Astrocyte (in vitro differentiated cells and primary cell): ENCODE measurements at places on chromosomes 12 and 14. TPM values are rescaled to one million over a fixed set of nuclear protein-coding genes. Genes with fewer than 3 reads are reported as not detected.

DNA sequence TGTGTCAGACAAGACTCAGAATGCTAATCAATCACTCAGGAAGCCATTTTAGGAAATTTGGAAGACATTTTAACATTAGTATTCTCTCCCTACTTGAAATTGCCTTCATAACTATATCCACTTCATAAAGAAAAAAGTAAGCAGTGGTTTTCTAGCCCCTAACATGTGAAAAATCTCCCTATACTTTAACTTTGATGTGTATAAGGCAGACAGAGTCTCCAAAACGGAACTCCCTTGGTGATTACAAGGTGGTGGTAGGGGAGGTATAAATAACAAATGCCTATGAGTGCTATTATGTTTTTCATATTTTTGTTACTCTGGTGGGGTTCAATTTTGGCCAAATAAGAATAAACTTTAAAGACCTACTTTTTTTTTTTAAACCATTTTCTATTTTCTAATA is 300.3 kb downstream of the BTG1 start:
- no peaks in the 10 kb centered on the region for H3K4me1 ChIP-seq
- no peaks in the 10 kb centered on the region for H3K36me3 ChIP-seq
- H3K4me3 ChIP-seq, result no peak overlapping the region
- no peak overlapping the region for H3K27ac ChIP-seq
- DNase-seq, result no peak

DNA sequence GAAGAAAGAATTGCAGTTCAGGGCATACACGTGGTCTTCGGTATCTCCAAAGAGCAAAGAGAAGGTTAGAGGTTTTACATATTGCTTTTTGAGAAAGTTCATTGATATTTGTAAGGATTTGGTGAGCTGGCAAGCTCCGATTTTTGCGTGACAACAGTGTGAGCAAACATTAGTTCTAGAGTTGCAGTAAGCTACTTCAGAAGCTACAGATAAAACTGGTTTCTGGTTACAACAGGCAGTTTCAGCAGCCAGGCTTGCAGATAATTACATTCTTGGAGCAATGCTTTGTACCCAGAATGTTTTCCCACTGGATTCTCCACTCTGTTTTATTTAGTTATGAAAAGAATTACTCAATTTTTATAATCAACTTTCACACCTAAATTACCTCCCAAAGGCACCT is 28.2 kb downstream of the KLRK1 start:
- no peaks in the 10 kb centered on the region for H3K36me3 ChIP-seq
- no peak overlapping the region for H3K27ac ChIP-seq
- no peak overlapping the region for H3K4me3 ChIP-seq
- H3K27me3 ChIP-seq, result no peaks in the 10 kb centered on the region
- peaks cover 34% of the 10 kb centered on the region for H3K4me1 ChIP-seq

DNA sequence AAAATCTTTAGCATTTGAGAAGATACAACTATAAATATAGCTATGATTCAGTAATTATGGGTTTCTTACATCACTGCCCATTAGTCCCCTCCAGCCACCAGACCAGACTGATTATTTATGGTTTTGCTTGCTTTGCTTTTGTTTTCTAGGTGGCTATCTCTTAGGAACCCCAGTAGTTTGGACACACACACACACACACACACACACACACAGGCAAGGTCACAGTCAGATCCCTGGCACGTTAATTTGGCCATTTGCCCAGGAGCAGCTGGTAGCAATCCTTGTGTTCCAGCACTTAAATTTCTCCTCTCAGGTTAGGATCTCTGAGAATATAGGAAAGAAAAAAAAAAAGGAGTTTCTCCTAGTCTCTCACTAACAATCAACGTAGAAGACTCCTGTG is 90.2 kb upstream of the RESF1 start:
- no peak overlapping the region for H3K4me3 ChIP-seq
- H3K36me3 ChIP-seq, result no peaks in the 10 kb centered on the region
- H3K27ac ChIP-seq, result no peak overlapping the region
- no peaks in the 10 kb centered on the region for H3K27me3 ChIP-seq
- H3K4me1 ChIP-seq, result no peaks in the 10 kb centered on the region

DNA sequence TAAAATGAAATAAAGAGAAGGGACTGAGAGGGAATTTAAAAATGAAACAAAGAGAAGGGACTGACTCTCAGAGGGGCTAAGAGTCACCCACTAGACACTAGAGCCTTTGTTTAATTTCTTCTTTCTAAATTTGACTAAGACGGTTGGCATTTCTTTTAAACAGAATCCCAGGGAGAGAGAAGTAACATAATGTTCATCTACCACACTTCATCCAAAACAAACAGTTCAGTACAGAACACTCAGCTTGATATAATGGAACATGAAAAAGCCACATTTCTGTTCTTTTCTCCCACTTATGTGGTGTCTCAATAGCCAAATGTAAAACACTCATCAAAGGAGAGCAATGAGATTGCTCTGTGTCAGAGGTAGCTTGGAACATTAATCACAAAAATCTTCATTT is 10.1 kb upstream of the NT5DC3 start:
- peaks cover 25% of the 10 kb centered on the region for H3K4me1 ChIP-seq
- H3K36me3 ChIP-seq, result no peaks in the 10 kb centered on the region
- no peak overlapping the region for H3K4me3 ChIP-seq
- peak; percentile 72 for DNase-seq
- no peaks in the 10 kb centered on the region for H3K27me3 ChIP-seq
- H3K27ac ChIP-seq, result peak overlapping the region; percentile 38

- H3K36me3 ChIP-seq, result no peaks in the 10 kb centered on the region
- H3K27ac ChIP-seq, result no peak overlapping the region
- H3K4me1 ChIP-seq, result peaks cover 9% of the 10 kb centered on the region
- DNase-seq, result peak; percentile 44
Measured at GRCh38 chr14:99213101-99213500, 58.9 kb downstream of the BCL11B start.

- no peaks in the 10 kb centered on the region for H3K27me3 ChIP-seq
- H3K36me3 ChIP-seq, result no peaks in the 10 kb centered on the region
- DNase-seq, result no peak
- H3K4me1 ChIP-seq, result peaks cover 15% of the 10 kb centered on the region
- no peak overlapping the region for H3K4me3 ChIP-seq
Measured at GRCh38 chr12:89082370-89082753, 269.9 kb downstream of the DUSP6 start.

GRCh38 chr14:60051721-60052221 is 40.0 kb upstream of the PCNX4 start:
- H3K36me3 ChIP-seq, result no peaks in the 10 kb centered on the region
- H3K27ac ChIP-seq, result no peak overlapping the region
- no peaks in the 10 kb centered on the region for H3K4me1 ChIP-seq
- no peak overlapping the region for H3K4me3 ChIP-seq
- DNase-seq, result peak; percentile 2

DNA sequence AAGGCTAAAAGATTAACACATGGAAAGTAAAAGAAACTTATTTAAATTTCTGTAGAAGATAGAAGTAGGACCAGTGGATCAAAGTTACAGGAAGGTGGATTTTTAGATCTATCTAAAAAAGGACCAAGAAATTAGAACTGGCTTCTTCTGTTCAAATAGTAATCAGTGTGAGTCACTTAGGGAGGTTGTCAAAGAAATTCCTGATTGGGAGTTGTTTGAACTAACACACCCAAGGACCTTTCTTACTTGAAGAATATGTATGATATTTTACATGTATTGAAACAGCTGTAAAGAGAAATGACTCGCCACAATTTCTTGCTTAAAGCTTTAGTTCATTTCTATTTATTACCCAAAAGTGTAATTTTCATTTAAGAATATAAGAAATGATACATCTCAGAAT is 256.9 kb downstream of the RAD51B start:
- H3K27me3 ChIP-seq, result no peaks in the 10 kb centered on the region
- no peaks in the 10 kb centered on the region for H3K36me3 ChIP-seq
- peak; percentile 57 for DNase-seq
- H3K4me1 ChIP-seq, result no peaks in the 10 kb centered on the region
- no peak overlapping the region for H3K27ac ChIP-seq

- no peak overlapping the region for H3K27ac ChIP-seq
- H3K4me1 ChIP-seq, result peaks cover 15% of the 10 kb centered on the region
- no peak for DNase-seq
- H3K27me3 ChIP-seq, result peaks cover 7% of the 10 kb centered on the region
- no peaks in the 10 kb centered on the region for H3K36me3 ChIP-seq
Measured at GRCh38 chr12:53344487-53344823, 8.3 kb upstream of the SP7 start.

GRCh38 chr14:77752799-77753516 is 8.0 kb downstream of the SNW1 start:
- no peaks in the 10 kb centered on the region for H3K4me1 ChIP-seq
- no peak overlapping the region for H3K27ac ChIP-seq
- no peaks in the 10 kb centered on the region for H3K27me3 ChIP-seq
- H3K4me3 ChIP-seq, result no peak overlapping the region
- peaks cover 41% of the 10 kb centered on the region for H3K36me3 ChIP-seq
- DNase-seq, result peak; percentile 77

- no peaks in the 10 kb centered on the region for H3K36me3 ChIP-seq
- peak; percentile 39 for DNase-seq
- H3K4me3 ChIP-seq, result no peak overlapping the region
- peaks cover 9% of the 10 kb centered on the region for H3K4me1 ChIP-seq
- no peak overlapping the region for H3K27ac ChIP-seq
- H3K27me3 ChIP-seq, result no peaks in the 10 kb centered on the region
Measured at GRCh38 chr12:105567061-105567460, 236.6 kb downstream of the C12orf75 start.

DNA sequence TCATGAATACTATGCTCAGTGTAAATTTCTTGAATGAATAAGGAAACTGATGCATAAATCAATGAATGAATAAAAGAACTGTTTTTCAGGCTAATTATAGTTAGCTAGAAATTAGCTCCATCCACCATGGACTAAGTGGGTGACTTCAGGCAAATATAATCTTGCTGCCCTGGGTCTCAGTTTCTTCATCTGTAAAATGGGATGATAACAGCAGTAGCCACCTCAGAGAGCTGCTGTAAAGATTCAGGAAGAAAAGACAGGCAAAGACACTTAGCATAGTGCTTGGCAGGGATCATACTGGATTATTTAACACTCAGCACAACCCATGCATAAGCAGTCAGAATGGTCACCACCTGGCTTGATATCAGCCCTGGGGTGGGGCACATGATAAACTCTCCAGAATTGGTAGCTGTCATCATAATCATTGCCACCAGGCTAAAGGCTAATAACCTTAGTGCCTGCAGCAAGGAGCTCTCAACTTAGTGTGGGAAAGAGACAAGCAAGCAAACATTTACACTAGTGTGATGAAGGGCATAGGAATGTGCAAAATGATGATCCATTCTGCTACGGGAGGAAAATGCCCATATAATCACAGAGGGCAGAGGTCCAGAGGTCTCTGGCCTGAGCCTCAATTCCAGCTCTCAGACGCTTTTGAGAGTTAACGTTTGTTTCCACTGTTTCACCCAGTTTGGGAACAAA is 234.7 kb upstream of the TBX3 start:
- no peak overlapping the region for H3K27ac ChIP-seq
- H3K27me3 ChIP-seq, result no peaks in the 10 kb centered on the region
- H3K36me3 ChIP-seq, result no peaks in the 10 kb centered on the region
- H3K4me3 ChIP-seq, result no peak overlapping the region
- peaks cover 45% of the 10 kb centered on the region for H3K4me1 ChIP-seq
- peak; percentile 52 for DNase-seq

GRCh38 chr12:128415036-128415560 is 148.1 kb downstream of the TMEM132C start:
- no peak overlapping the region for H3K27ac ChIP-seq
- DNase-seq, result no peak
- H3K27me3 ChIP-seq, result no peaks in the 10 kb centered on the region
- H3K4me3 ChIP-seq, result no peak overlapping the region
- no peaks in the 10 kb centered on the region for H3K36me3 ChIP-seq
- H3K4me1 ChIP-seq, result no peaks in the 10 kb centered on the region

- peaks cover 5% of the 10 kb centered on the region for H3K27me3 ChIP-seq
- no peaks in the 10 kb centered on the region for H3K36me3 ChIP-seq
- DNase-seq, result no peak
- no peaks in the 10 kb centered on the region for H3K4me1 ChIP-seq
- H3K27ac ChIP-seq, result no peak overlapping the region
Measured at GRCh38 chr14:100561005-100561404, 26.2 kb downstream of the BEGAIN start.

- no peaks in the 10 kb centered on the region for H3K27me3 ChIP-seq
- no peaks in the 10 kb centered on the region for H3K36me3 ChIP-seq
- no peak overlapping the region for H3K27ac ChIP-seq
- no peaks in the 10 kb centered on the region for H3K4me1 ChIP-seq
- no peak overlapping the region for H3K4me3 ChIP-seq
Measured at GRCh38 chr14:72123755-72124154, 191.5 kb downstream of the RGS6 start.

DNA sequence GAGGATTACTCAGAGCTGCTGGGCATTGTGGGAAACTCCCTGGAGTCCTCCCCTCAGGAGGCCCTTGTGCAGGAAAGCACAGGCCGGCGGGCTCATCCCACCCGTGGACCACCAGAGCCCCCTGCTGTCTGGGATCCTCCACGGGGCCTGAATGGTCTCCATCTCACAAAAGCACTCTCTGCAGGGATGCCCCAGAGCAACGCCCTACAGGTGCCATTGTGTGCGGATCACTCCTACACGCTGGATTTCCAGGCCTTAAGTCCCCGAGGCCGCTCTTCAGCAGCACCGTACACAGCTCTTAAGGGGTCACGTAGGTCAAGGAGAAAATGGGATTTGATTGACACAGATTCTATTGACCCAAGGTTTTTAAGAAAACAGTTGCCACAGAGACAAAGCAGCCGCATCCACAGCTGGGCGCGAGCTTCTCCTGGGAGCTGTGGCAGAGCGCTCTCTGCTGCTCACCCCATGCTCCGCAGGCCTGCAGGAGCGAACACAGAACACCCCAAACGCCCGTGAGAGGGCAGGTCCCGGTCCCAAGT is 36.7 kb upstream of the RIMBP2 start:
- no peak overlapping the region for H3K4me3 ChIP-seq
- H3K27ac ChIP-seq, result no peak overlapping the region
- DNase-seq, result no peak
- H3K36me3 ChIP-seq, result no peaks in the 10 kb centered on the region
- H3K4me1 ChIP-seq, result no peaks in the 10 kb centered on the region

- H3K27me3 ChIP-seq, result no peaks in the 10 kb centered on the region
- H3K4me1 ChIP-seq, result no peaks in the 10 kb centered on the region
- H3K4me3 ChIP-seq, result no peak overlapping the region
- no peak overlapping the region for H3K27ac ChIP-seq
Measured at GRCh38 chr12:3565985-3566384, 75.0 kb downstream of the PRMT8 start.

GRCh38 chr12:623865-624372 is 39.3 kb downstream of the NINJ2 start:
- H3K4me1 ChIP-seq, result no peaks in the 10 kb centered on the region
- no peak for DNase-seq
- H3K27me3 ChIP-seq, result no peaks in the 10 kb centered on the region
- H3K27ac ChIP-seq, result no peak overlapping the region
- no peaks in the 10 kb centered on the region for H3K36me3 ChIP-seq

ESPL1 gene
- total RNA-seq, result 1.2 and 2.0 TPM in 2 replicates

CCDC38 gene
- total RNA-seq, result 0.07 TPM in 1 of 2 replicates, not detected in the other

THTPA gene
- total RNA-seq, result 6.8 and 8.1 TPM in 2 replicates

HSPB8 gene
- total RNA-seq, result 53.7 and 54.6 TPM in 2 replicates

KRT85 gene
- total RNA-seq, result not detected in 2 replicates

PSMC6 gene
- 70.0 and 74.1 TPM in 2 replicates for total RNA-seq
